CD4-positive, alpha-beta T cell treated with Interferon gamma for 1 hour (primary cell): ENCODE measurements at places on chromosomes 16 and 17.

DNA sequence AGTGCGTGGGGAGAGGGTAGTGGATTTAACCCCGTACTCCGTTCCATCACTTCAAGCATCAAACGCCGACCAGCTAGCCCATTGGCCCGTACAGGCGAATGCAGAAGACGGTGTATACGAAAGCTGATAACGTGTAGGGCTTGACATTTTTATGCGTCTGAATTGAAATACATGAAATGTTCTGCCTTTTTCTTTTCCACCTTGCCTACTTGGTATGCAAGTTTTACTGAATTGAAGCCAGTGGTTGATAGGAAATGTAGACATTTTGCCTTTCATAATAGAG, 834 bp upstream of the STAT3 start:
- no peak for DNase-seq

DNA sequence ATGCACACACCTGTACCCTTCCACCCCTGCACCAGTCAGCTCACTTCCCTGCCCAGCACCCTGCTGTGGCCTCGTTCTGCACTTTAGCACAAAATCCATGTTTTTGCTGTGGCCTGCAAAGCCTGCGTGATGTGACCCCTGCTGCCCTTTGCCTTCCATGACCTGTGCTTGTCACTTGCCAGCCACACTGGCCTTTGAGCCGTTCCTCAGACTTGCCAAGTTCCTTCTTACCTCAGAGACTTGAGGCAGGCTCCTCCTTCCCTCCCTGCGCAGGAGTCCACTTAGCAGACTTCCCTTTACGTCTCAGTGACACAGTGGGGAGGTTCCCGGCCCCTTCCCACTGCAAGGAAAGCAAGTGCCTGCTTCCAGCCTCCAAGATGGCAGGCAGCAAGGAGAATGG, 134.7 kb downstream of the SNX29 start:
- no peak for DNase-seq

GRCh38 chr17:39636587-39636926, 387 bp upstream of the STARD3 start:
- DNase-seq, result no peak

- no peak for DNase-seq
These were observed 71.0 kb upstream of the ATF7IP2 start for GRCh38 chr16:10314811-10315210.

- no peak for DNase-seq
These were observed 488 bp downstream of the SPSB3 start for GRCh38 chr16:1781758-1782407.

DNA sequence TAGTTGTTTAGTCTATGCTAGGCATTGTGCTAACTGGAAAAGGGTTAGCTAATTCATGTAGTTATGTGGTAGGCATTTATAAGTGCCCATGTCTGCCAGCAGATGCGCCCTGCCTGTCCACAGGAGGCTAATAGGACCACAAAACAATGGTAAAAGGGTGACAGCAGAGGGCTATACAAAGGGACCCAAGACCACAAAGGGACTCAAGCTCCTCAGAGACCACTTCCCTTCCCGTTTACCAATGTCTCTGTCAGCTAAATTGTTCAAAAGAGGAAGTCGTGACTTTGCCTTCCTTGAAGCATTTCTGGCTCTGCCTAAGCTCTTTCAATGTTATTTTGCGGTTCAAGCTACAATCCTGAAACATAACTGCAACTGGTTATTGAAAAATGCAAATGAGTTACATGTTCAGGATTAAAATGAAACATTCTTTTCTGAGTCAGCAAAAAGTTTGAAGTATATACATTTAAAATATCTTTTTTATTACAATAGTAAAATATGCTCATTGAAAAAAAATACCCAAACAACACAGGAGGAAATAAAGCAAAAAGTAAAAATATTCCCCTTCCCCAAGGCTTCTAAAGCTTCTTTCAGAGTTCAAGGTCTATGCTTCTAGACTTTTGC, 149.2 kb downstream of the MAF start:
- DNase-seq, result no peak
